ENCODE measurements at places on chromosomes 3 and 15.

DNA sequence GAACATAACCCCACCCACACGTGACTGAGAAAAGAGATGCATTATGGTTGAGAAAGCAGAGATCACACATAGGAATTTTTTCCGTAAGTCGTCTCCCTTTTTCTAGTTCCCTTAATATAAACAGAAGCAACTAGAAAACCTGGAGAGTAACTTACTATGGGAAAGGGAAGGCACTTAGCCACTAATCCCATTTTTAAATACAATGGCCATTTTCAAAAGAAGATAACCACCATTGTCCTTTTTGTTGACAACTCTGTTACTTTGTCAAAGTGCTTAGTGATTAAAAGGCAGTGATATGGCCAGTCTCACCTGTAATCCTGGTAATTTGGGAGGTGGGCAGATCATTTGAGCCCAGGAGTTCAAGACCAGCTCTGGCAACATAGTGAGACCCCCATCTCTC lies 184.4 kb upstream of the UMPS start:
- no peak for DNase-seq

DNA sequence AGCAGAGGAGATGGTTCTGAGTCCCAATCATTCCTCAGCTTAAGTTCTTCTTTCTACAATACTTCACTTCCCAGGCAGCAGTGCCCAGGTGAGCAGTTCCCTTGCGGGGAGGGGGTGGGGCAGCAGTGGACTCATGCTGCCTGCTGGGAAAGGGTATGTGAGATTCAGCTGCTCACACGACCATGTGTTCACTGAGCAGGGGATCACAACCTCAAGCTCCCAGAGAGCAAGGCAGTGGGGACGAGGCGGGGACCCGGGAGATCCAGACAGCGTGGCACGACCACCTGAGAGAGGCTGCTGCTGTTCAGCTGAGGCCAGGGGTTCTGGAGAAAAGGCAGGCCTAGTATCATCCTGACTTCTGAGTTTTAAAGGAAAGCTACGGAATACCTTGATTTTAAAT lies 166.6 kb downstream of the XXYLT1 start:
- no peak for DNase-seq

- no peak for DNase-seq
These were observed 16.9 kb upstream of the IGSF10 start for GRCh38 chr3:151477591-151478334.

GRCh38 chr3:42515391-42515916 lies 13.0 kb downstream of the VIPR1 start:
- no peak for DNase-seq

DNA sequence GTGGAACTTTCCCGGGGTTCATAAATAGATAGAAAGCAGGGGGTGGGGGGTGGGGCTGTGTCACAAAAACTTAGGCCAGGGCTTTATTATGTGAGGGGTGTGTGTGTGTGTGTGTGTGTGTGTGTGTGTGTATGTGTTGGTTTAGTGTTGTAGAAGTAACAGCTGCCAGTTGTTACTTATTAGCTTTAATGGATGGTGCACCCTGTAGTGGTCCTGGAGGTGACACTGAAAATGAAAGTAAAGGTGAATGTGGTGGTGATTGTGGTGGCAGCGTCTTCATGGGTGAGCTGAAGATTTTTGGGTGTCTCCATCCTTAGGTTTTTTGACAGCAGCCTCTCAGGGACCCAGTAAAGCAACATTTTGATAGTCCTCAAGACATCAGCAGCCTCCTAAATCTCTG lies 449.9 kb downstream of the PDCD6IP start:
- no peak for DNase-seq

DNA sequence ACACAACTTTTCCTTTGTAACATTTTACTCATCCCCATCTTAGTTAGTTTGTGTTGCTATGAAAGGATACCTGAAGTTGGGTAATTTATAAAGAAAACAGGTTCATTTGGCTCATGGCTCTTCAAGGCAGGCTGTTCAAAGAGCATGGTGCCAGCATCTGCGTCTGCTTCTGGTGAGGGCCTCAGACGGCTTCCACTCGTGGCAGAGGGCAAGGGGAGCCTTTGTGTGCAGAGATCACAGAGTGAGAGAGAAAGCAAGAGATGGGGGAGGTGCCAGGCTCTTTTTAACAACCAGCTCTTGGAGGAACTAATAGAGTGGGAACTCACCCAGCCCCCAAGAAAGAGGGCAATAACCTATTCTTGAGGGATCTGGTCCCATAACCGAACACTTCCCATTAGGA lies 23.1 kb downstream of the PLA2G4F start:
- DNase-seq: no peak

GRCh38 chr3:8645712-8646111 lies 1.1 kb upstream of the SSUH2 start:
- DNase-seq: no peak

GRCh38 chr3:43330981-43331380 lies 44.6 kb downstream of the SNRK start:
- DNase-seq: no peak

- no peak for DNase-seq
These were observed 1.1 kb upstream of the SCAMP5 start for GRCh38 chr15:74994236-74994635.

GRCh38 chr15:35648941-35649340 lies 103.0 kb upstream of the DPH6 start:
- DNase-seq: no peak

- no peak for DNase-seq
These were observed 3.6 kb downstream of the TRH start for GRCh38 chr3:129978123-129978522.

- DNase-seq: no peak
These were observed 1.8 kb downstream of the ARL8B start for GRCh38 chr3:5123937-5124336.

- DNase-seq: no peak
These were observed 82.5 kb downstream of the RFTN1 start for GRCh38 chr3:16430717-16431630.

- no peak for DNase-seq
These were observed 267.1 kb downstream of the STXBP5L start for GRCh38 chr3:121175083-121175482.

- DNase-seq: no peak
These were observed 2.4 kb downstream of the ADAMTS9 start for GRCh38 chr3:64685331-64685799.

- DNase-seq: no peak
These were observed 307.3 kb upstream of the PLSCR5 start for GRCh38 chr3:146912241-146913015.

DNA sequence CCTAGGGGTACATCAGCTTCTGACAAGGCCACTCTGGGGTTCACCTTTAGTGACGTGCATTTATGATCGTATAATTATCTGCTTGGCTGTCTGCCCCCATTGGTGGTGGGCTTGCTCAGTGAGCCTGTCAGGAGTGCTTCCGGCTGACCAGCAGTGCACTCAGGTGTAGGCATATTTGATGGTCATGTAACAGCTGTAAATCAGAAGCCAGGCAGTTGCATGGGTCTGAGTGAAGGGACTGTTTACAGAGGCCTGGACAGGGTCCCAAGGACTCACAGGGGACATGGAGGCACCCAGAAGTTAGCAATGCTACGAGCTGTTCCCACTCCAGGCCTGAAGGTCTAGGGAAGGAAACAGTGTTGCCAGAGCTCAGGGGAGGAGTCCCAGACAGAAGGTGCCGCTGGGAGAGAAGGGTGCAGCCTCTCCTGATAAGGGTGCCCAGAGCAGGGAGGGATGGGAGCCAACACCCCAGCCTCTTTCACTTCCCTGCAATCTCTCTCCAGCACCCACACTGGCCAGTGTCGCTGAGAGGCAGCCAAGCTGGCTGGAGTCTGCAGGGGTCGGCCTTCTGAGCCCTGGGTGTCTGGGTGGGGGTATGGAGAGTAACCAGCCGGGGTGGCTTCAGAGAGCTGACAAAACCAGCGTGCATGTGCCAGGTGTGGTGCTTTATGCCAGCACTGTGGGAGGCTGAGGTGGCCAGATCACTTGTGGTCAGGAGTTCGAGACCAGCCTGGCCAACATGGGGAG lies 61.3 kb upstream of the PRR23E start:
- no peak for DNase-seq

GRCh38 chr15:78103406-78104118 lies 11.2 kb downstream of the SH2D7 start:
- peak; percentile 64 for DNase-seq

- no peak for DNase-seq
These were observed 55.4 kb downstream of the RASGRF1 start for GRCh38 chr15:79035111-79035601.

GRCh38 chr15:60899322-60899966 lies 329.7 kb downstream of the RORA start:
- DNase-seq: peak; percentile 52

GRCh38 chr3:16723978-16724377 lies 118.8 kb upstream of the DAZL start:
- DNase-seq: peak; percentile 5

DNA sequence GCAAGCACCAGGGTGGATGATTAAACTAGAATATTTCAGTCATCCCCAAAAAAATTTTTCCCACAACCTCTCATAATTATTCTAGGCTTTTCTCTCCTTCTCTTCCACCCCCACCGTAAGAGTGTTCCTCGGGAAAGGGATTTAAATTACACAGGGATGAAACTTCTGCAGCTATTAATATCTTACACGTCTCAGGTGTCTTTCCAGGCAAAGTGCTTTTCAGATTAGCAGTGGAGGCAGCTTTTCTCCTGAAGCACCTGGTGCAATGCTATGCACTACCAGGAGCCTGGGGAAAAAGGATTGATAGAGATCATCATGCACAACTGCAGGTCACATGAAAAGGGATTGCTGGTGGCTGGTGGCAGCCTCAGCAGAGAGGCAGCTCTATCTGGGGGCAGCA lies 250.4 kb downstream of the NTRK3 start:
- DNase-seq: no peak

GRCh38 chr3:51408021-51408420 lies 16.9 kb downstream of the RBM15B start:
- no peak for DNase-seq

GRCh38 chr3:15458212-15458780 lies 30.9 kb downstream of the EAF1 start:
- no peak for DNase-seq

DNA sequence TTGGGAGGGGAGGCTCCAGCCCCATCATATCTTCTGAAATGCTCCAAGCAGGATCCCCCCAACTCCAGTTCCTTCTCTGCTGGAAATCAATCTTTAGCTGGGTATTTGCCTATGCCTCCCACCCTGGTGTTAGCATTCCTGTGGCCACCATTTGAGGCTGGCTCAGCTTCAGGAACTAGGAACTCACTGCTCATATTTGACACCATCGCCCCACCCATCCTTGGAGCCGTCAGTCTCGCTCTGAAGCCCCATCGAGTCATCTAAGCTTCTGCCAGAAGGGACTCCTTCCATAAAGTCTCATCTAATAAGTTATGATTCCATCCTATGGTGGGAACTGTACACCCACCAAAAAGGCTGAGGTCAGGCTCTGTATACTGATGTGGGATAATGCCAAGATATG lies 26.4 kb downstream of the PRKCD start:
- DNase-seq: no peak

- DNase-seq: no peak
These were observed 60.4 kb upstream of the C15orf61 start for GRCh38 chr15:67460521-67460920.

GRCh38 chr3:151210676-151211381 lies 7.8 kb upstream of the GPR171 start:
- no peak for DNase-seq

- DNase-seq: no peak
These were observed 230.3 kb upstream of the TLE3 start for GRCh38 chr15:70327856-70328678.

- DNase-seq: no peak
These were observed 309.8 kb upstream of the GRM7 start for GRCh38 chr3:6551165-6551564.

GRCh38 chr15:43151688-43152087 lies 18.3 kb downstream of the TMEM62 start:
- peak; percentile 59 for DNase-seq

DNA sequence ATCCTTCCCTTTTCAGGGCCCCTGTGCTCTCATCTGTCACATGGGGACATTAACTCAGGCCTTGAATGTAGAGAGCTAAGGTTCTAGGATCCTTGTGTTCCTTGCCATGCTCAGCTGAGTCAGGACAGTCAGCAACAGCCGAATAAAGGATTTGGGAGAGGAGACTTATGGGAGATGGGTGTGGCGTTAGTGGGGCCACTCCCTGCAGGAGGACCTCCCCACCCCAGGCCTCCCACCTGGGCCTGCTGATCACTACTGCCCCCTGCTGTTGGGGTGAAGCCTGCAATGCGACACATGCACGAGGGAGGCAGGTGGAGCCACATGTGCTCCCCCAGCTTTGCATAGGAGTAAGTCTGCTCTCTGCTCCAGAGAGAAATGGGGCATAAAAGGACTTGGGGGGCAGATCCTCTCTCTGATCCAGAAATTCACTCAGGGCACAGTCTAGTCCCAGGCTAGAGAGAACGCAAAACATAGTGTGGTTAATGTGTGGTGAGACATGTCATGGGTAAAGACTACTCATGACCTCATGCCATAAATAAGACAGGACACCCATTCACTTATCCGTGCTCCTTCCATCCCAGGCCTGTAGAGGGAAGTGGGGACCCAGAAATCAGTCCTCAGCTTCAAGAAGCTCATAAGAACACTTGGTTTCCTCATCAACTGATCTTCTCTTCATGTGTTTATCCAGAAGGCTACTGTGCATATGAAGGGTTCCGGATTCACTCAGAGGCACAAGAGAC lies 19.4 kb downstream of the RBP1 start:
- DNase-seq: no peak

GRCh38 chr15:38895326-38896255 lies 331.0 kb upstream of the RASGRP1 start:
- no peak for DNase-seq

DNA sequence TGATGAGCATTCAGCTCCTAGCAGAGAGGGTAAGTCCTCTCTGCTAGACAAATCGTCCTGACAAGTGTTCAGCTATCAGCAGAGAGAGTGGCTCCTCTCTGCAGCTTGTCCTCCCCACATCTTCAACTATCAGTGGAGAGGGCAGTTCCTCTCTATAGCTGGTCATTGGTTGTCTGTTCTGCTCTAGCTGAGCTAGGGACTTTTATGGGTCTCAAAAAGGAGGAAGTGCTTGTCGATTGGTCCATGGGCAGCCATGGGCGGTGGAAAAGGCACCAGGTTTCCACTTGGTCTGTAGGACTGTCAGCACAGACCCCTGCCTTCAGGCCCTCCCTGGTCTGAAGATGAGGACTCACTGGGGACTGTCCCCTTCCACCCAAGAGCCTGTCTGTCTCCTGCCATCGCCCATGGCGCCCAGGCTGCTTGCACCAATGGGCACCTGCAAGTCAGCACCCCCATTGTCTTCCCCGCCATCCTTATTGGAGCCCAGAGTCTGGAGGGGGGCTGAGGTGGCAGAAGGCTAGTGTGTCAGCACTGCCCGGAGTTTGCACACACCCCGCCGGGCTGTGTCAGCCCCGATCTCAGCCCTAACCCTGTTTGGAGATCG lies 264.7 kb downstream of the ZBBX start:
- DNase-seq: no peak

- DNase-seq: no peak
These were observed 483.9 kb downstream of the RBMS3 start for GRCh38 chr3:29764603-29765254.

All from CD4-positive, alpha-beta T cell treated with Interleukin-12 subunit alpha and Interleukin-12 subunit beta, for 1 hour (primary cell).